ENCODE measurements at places on chromosomes 16 and 17.

- DNase-seq = no peak
These were observed 301.7 kb downstream of the KIF2B start for GRCh38 chr17:54124456-54124855.

GRCh38 chr17:1755252-1755826, 6.5 kb upstream of the SERPINF1 start:
- no peak for DNase-seq

GRCh38 chr17:45852535-45853297, 8.0 kb downstream of the SPPL2C start:
- peak; percentile 56 for DNase-seq

- no peak for DNase-seq
These were observed 6.2 kb upstream of the SLC7A6 start for GRCh38 chr16:68257906-68258800.

GRCh38 chr17:57665128-57665527, 80.0 kb downstream of the CCDC182 start:
- no peak for DNase-seq

DNA sequence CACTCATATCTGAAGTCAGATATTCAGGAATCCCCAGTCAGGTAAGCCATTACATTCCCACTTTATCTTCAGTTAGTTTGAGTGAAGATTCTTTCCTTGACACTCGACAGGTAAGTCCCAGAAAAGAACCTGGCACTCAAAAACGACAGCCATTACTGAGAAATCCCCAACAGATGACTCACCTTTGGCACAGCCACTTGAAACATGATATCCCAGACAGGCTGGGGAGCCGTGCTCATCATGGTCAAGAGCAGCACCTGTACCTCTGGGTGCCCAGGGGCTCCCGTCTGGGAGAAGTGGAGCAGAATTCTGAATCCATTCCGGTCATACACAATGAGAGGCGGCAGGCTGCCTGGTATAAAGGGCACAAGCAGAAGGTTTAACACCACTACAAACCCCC, 16.8 kb upstream of the COG7 start:
- peak; percentile 82 for DNase-seq

DNA sequence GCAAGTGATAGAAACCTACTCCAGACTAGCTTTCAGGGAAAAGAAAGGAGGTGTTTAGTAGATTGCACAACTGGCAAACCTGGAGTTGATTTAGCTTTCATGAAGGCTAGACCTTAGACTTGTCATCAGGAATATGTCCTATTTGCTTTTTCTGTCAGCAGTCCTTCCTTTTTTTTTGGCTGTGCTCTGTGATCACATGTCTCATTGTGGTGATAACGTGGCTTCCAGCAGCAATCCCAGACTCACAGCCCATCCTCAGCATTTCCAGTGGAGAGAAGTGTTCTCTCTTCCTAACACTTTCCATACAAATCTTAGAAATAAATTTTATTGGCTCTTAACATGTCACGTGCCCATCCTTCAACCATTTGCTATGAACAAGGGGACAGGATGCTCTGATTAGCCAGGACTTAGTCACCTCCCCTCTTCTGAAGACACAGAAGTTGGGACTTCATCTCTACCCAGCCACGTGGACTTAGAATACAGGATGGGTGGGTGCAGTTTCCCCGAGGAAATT, 74.7 kb downstream of the CDH13 start:
- DNase-seq = no peak

- no peak for DNase-seq
These were observed 252.3 kb upstream of the EEF2KMT start for GRCh38 chr16:5349670-5350517.

GRCh38 chr16:56324406-56324805, 100.9 kb downstream of the AMFR start:
- peak; percentile 87 for DNase-seq

DNA sequence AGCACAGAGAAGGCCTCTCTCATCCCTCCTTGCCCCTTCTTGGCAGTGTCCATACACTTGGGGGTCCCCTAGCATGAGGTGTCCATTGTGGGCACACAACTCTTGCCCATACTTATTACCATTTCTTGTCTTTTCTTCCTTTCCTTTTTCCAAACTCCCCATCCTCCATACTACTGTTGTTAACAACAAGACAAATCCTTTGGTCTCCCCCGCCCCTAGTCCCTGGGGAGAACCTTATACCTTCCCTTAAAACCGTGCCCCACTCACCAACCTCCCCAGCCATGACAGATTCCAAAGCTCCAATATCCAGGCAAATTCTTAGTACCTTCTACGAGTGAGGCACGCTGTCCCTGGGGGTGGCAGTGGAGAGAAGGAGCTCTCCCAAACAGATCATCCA, 82.9 kb downstream of the GAS7 start:
- DNase-seq = no peak

DNA sequence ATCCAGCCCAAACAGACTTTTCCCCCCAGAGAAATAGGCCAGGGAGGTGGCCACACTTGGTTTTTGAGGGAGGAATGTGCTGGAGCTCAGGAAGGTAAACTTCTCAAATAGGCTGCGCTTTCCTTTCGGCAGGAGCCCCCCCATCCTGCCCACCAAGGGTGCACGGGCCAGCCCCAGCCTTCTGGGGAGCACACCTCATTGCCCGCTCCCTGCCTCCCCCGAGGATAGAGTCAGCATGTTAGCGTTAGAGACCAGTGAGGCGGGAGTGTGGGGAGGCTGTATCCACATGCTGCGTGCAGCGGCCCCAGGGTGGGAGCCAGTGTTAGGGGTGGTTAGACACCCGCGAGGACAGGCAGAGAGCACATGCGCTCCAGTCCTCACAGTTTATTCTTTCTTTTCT, 42.3 kb downstream of the PIPOX start:
- no peak for DNase-seq

- no peak for DNase-seq
These were observed 767 bp downstream of the MEOX1 start for GRCh38 chr17:43660816-43661493.

GRCh38 chr16:67311607-67312488, 14.7 kb downstream of the KCTD19 start:
- DNase-seq = peak; percentile 96

DNA sequence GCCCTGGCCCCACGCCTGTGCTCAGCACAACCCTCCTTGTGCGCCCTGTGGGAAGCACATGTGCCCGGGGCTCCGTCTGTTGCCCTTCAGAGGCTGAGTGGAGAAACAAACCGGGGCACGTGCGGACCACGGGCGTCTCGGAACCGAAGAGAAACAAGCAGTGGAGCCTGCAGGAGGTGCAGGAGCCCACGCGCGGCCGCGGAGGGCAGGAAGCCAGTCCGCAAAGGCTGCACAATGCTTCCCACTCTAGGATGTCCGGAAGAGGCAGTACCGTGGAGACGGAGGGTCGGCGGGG, 75.5 kb upstream of the GNG13 start:
- DNase-seq = no peak

DNA sequence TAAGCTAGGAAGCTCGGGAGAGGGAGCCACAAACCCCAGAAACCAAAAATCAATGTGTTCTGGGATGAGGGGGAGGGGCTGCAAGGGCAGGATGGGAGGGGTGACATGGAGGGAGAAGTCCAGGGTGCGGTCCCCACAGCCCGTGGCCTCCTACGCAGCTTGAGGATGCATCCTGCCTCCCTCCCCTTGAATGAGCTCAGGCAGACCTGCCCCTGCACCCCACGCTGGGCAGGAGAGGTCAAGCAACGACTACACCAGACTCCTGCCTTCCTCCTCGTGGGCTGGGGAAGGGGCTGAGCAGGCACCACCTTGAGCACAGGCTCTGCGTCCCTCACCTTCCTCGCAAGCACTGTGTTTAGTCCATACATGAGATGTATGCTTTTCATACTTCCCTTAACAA, 3.9 kb downstream of the ANKRD13B start:
- no peak for DNase-seq

- no peak for DNase-seq
These were observed 1.6 kb downstream of the FHOD1 start for GRCh38 chr16:67245674-67246080.

GRCh38 chr16:50209546-50210265, 56.6 kb downstream of the TENT4B start:
- no peak for DNase-seq

GRCh38 chr17:59669411-59669810, 37.8 kb downstream of the PTRH2 start:
- no peak for DNase-seq

DNA sequence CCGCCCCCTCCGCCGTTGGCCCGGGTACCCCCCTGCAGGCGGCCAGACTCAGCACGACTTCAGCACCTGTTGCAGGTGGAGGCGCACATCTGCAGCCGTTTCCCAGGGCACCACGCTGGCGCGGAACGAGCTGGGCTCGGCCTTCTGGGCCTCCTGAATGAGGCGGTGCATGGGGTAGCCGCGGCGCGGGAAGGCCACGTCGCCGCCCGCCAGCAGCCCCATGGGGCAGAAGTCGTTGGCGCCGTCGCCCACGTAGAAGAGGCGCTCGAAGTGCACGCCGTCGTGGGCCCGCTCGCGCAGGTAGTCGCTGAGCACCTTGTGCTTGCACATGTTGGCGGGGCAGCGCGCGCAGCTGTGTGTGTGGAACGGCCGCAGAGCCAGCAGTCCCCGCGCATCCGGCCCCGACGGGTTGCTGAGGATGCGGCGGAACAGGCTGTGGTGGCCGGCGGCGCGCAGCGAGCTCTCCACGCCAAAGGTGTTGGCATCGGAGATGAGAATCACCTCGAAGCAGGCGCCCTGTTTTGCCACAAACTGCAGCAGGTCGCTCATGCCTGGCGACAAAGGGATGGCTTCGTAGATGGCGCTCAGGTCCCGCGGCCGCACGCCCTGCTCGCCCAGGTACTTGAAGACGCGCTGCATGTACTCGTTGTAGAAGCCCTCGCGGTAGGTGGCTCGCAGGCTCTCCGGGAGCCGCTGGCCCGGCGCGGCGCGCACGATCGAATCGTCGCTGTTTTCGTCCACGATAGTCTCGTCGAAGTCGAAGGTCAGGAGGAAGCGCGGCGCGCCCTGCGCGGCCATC, 6.2 kb downstream of the PHOSPHO1 start:
- no peak for DNase-seq
